ENCODE measurements at places on chromosomes 5 and 9.

DNA sequence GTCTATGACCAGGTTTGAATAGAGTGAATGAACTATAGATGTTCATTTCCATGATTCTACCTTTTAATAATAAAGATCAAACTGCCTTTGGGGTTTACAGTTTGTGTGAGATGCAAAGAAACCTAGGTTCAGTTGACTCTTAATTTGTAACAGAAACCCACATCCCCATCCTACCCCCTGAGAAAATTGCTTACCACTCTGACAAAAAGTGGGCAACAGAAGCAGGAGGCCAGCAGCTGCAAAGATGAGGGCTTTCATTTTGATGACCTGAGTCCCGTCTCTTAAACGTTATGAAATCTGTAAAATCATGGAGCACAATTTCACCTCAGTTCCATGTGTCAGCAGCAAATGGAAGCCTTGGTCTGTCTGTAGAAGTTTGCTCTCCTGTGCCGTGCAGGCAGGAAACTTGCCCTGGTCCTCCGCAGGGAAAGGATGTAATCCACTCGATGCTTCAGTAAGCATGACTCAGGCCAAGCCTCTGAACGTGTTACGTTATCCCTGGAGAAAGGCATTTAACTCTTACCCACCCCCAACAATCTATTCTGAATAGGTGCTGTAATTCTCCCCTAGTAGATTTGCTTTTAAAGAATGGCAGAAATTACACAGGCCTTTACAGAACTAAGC is at the start of gene F2RL2:
Gene F2RL2 (minus strand): TSS at position 431 of the 624 bp plus-strand sequence. CDS start 173 bp downstream, at position 258.
- no peak for DNase-seq

DNA sequence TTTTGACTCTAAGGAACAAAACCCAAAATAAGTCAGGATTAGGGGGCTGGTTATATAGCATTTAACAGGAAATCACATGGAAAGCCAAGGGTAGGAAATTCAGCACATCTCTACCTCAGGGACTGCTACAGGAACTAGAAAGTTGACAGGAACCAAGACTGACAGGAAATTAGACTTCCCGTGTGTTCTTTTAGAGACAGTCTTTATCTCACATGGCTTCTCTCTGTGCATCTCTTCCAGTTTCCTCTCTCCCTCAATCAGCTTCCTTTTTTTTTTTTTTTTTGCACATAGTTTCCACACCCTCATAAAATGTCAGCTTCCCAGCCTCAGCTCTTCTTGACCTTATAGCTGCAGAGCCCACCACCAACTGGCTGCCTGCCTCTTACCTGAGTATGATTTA is 4.8 kb downstream of the RECK start:
- DNase-seq = no peak

DNA sequence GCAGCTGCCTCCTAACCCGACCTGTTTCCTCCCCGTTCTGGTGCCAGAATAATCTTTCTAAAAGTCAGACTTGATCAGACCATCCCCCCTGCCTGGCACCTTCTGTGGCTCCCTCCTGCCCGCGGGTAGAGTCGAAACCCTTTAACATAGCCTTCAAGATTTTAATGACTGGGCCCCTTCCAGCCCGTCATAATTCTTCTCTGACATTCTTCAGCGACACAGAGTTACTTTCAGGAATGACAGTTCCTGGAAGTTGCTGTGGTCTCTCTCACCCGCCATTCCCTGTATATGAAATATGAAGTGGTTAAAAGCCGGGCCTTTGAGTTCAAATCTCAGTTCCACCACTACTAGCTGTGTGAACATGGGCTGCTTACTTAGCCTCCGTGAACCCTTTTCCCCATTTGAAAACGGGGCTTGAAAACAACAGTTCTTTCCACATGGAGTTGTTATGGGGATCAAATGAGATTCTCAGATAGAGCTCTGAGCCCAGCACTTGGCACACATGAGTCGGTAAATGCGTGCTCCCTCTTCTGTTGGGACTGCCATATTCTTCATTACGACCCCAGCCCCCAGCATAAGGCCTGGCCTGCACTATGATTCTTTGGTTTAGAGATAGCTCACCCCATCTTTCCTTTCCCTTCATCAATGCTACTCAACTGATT is 737 bp downstream of the NANS start:
- peak; percentile 8 for DNase-seq

- no peak for DNase-seq
Measured at GRCh38 chr9:88711719-88712118, 176.7 kb downstream of the NXNL2 start.

- no peak for DNase-seq
Measured at GRCh38 chr9:122389799-122390481, 19.1 kb downstream of the PTGS1 start.

- DNase-seq = no peak
Measured at GRCh38 chr9:121819428-121820231, 168.2 kb downstream of the DAB2IP start.

DNA sequence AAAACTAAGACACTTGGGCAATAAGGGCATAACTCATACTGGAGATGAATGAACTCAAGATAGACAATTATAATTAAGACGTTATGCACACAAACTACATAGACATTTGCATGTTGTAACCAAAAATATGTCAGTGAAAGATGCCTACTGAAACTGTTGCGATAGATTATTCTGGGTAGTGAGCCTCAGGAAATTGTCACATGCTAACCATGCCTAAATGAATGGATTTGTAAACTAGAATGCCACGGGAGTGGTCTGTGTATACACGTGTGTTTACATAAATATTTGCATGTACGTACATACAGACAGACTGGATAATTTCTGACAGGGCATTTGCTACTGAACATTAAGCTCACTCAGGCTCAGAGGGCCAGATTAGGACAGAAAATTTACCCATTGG is 1.2 kb downstream of the NIPSNAP3B start:
- no peak for DNase-seq

DNA sequence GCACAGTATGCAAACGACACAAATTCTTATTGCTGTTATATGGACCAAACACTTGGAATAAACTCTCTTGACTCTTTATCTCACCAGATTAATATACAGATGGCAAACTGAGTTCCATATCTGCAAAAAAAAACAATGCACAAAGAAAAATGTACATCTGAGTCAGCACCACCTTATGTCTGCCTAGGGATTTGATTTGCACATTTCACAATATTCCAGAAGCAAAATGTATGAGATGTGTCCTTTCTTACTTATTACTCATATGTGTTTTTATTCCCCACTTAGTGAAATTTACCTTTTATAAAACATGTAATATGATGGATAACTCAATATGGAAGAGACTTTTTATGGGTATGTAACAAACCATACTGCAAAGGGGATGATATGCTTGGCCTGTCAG is 236.9 kb downstream of the GLIS3 start:
- no peak for DNase-seq

DNA sequence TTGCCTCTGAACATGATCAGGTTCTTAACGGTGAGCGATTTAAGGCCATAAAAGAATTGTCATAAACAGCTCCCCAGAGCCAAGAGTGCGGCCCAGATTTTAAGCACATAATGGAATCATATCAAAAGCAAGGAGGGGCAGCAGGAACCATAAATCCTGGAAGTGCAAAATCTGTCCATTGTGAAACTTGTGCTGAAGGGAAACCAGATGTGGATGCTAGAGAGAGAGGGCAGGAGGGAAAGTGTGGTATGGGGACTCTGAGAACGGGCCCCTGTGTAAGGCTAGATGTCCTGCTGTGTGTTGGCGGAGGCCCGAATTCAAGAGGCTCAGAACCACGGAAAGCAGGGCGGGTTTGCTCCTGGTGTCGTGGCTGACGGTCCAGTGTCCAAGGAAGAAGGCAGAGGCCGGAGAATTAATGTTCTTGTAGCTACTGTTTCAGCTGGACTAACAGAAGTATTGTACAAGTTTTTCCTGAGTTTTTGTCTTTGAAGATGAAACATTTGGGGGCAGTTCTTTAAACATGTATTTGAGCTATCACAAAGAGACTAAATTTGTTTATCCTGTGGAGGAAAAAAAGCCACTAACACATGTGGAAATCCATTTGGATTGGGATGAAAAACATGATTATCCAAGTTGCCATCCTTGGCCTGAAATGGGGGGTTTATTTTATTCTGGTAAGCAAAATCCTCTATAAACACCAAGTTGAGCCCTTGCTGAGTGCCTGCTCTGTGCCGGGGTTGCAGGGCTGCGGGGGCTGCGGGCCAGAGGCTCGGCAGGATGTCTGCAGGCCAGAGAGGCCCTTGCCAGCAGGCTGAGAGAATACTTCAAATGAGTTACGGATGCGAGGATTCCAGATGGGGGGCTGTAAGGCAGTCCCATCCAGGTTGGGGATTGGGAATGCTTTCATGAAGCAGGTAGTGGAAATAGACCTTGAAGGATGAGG is 9.2 kb upstream of the CXCL14 start:
- no peak for DNase-seq

DNA sequence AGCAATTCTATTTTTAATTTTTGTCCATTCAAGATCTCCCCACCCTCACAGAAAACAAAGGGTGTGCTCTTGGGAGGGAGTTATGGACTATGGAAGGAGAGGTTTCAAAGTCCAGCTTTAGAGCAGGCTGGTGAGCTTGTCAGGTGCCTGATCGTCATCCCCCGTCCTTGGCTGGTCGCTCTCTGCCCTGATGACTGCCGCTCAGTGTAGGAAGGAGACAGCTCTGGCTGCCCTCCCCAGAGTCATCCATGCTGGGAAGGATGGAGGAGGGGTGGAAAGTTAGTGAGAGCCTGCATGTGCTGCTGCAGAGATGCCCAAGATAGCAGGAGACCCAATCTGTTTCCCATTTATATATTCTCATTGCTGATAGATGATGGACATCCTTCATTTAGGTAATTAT is 96.6 kb downstream of the NLN start:
- DNase-seq = no peak

DNA sequence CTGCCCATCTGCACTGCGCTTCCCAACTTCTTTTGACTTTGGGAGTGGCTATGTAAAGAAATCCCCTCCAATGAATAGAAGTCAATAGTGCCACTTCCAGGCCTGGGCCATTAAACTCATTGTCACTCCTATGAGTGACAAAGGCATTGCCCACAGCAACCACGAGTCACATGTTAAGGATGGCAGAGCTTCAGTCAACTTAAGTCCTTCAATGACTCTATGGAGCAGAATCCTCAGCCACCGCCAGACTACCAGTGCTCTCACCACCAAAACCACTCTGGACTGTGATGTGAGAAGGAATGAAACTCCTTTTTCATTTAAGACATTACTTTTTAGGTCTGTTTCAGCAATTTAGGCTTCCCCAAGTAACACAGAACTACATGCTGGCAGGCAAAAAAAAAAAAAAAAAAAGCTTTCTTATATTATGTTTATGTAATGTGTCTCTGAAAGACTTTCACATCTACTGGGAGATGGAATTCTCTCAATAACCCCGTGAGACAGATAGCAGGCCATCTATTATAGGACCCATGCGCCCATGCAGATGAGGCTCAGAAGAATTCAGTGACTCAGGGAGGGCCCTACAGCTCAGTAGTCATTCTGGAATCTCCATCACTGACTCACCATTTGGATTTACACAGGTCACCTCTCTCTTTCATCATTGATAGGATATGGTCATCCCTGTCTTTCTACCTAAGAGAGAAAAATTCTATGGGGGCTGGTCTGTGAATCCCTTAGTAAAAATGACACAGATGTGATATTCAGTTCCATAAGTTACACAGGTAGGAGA is 180.5 kb downstream of the CEMIP2 start:
- DNase-seq = no peak

DNA sequence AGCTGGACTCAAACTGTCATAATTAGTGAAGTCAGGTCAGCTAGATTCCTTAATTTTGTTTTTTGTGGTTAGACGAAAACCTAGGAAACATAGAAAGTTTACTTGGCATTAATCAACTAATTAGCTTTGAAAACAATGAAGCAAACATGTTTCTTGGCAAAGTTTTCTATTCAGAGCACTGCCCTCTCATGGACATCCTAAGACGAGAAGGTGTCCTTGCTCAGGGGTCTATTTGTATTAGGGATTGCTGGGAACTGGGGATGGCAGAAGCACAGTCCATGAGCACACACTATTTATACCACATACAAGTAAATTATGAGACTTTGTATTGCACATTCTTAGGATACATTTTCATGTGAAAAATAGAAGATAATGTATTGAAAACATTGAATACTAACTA is 49.7 kb downstream of the POC5 start:
- DNase-seq = no peak

DNA sequence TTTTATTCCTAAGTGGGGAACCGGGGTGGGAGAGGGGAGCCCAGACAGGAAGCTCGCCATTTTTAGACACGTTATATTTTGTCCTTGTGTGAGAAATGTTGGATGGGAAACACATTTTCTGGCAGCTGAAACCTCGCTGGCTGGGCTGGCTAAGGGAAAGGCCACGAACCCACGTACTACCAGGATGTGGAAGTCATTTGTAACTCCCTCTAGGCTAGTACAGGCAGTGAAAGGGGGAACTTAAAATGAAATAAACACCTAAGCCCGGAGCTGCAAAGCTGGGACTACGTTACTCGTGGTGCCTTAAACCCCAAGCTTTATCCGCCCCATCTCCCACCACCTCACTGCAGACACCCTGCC is 42.5 kb downstream of the TMEM174 start:
- DNase-seq = no peak

GRCh38 chr5:1962619-1963355 is 80.1 kb upstream of the IRX4 start:
- DNase-seq = no peak

DNA sequence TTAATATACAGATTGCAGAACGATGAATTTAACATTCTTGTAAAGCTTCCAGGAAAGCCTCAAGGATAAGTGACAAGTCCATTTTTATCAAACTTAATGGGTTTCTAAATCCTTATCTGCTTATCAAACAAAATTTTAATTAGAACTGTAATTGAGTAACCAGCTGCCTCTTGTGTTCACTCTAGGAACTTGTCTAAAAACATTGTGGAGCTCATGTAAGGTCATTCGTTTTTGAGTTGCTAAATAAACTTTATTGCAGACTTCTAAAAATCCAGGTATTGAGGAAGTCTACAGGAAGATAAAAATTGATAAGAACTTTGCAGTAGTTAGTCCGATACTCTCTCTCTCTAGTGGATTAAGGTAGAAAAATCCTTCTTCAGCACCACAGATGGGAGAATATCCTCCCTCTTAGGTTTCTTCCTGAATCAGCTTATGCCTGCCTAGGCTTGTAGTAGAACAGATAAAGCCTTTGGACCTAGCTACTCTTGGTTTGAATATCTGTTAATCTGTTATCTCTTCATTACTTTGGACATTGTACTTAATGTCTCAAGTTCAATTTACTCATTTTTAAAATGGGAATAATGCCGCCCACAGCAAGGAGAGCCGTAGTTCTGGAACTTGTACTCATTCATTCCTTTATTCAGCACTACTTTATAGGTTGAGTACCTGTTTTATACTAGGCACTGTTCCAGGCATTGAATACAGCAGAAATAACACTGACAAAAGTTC is 60.0 kb upstream of the DHFR start:
- DNase-seq = no peak

- DNase-seq = no peak
Measured at GRCh38 chr5:109703829-109704228, 14.1 kb downstream of the MAN2A1 start.

- no peak for DNase-seq
Measured at GRCh38 chr5:122030251-122030650, 47.8 kb downstream of the LOX start.

DNA sequence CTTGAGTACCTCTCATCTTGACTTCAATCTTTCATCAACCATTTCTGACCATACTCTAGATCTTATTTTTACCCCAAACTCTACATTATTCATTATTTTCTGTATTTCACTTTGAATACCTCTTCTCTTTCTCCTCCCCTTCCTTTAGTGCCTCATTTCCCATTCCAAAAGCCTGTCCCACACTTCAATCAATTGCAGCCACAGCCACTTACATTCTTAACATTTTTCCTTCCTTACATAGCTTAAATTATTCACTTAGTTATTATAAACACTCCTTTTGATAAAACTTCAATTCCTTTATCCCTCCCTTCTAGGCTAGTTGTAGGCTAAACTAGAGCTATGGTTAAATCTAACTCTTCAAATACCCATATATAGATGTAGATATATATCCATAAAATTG is 344.0 kb downstream of the PRR16 start:
- DNase-seq = no peak

Measured in stimulated activated CD8-positive, alpha-beta memory T cell treated with anti-CD3 and anti-CD28 coated beads, Interleukin-7, amount 100 ng/mL, for 4 hours (primary cell).